Effector memory CD4-positive, alpha-beta T cell (primary cell): ENCODE measurements at places on chromosomes 5 and 9.

DNA sequence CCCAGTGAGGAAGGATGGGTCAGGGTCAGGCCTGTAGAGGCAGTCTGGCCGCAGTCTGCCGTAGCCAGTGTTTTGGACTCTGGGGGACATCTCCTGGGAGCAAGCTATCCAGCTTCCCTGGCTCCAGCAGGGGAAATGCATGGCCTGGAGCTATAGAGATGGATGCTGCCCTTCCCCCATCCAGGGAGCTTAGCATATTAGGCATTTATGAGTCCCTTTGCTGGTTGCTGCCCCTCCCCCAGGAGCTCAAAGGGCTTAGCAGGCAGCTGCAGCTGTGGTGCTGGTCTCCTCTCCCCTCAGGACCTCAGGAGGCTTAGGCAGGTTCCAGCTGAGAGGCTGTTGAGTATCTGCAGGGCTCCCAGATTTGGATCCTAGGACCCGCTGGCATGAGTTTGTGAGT is 1158.7 kb downstream of the DTWD2 start:
- DNase-seq, result no peak

- no peak for DNase-seq
Measured at GRCh38 chr5:116395226-116395625, 179.4 kb downstream of the SEMA6A start.

DNA sequence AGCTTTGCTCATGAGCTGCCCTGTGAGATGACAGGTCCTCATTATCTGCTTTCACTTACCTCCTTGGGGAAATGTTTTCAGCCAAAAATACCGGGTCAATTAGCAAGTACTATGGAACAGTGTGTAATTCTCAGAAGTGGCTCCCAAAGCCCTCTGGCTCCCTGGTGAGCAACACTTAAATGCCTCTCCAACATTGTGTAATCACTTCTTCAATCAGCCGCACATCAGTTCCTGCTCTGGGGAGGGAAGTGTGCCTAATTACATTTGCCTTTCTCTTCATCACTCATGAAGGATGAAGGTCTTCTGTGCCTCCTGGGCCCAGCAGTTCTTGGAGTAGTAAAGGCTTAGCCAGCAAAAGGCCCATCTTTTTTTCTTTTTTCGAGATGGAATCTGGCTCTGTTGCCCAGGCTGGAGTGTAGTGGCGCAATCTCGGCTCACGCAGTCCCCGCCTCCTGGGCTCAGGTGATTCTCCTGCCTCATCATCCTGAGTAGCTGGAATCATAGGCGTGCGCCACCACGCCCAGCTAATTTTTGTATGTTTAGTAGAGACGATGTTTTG is 23.1 kb downstream of the NIM1K start:
- no peak for DNase-seq

- DNase-seq, result no peak
Measured at GRCh38 chr5:65132386-65132785, 349.3 kb downstream of the ADAMTS6 start.

- no peak for DNase-seq
Measured at GRCh38 chr5:160357394-160357793, 13.0 kb downstream of the C1QTNF2 start.

- no peak for DNase-seq
Measured at GRCh38 chr9:4344946-4345345, 45.1 kb upstream of the GLIS3 start.

- DNase-seq, result peak; percentile 6
Measured at GRCh38 chr5:54673523-54674225, 156.1 kb downstream of the SNX18 start.
